ENCODE measurements at places on chromosomes 4 and X.

GRCh38 chr4:153651116-153651515 lies 33.0 kb upstream of the TLR2 start:
- DNase-seq: no peak

- no peak for DNase-seq
These were observed 30.7 kb downstream of the HMX1 start for GRCh38 chr4:8840816-8841455.

DNA sequence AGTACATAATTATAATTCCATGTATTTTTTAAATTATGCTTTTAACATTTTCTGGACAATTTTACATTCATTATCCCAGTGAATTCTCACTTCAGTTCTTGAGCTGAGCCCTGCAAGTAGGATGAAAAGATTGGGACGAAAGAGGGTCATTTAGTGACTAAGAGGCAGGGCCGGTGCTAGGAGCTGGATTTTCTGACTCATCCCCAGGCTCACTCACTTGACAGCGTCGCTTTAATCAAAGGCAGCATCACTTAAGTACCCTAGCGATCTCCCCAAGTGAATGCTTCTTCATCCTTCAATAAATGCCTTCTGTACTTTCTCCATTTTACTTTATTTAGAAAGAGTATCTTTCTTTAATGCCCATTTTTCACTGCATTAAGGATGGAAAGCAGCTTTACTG lies 263.6 kb downstream of the HS3ST1 start:
- no peak for DNase-seq

DNA sequence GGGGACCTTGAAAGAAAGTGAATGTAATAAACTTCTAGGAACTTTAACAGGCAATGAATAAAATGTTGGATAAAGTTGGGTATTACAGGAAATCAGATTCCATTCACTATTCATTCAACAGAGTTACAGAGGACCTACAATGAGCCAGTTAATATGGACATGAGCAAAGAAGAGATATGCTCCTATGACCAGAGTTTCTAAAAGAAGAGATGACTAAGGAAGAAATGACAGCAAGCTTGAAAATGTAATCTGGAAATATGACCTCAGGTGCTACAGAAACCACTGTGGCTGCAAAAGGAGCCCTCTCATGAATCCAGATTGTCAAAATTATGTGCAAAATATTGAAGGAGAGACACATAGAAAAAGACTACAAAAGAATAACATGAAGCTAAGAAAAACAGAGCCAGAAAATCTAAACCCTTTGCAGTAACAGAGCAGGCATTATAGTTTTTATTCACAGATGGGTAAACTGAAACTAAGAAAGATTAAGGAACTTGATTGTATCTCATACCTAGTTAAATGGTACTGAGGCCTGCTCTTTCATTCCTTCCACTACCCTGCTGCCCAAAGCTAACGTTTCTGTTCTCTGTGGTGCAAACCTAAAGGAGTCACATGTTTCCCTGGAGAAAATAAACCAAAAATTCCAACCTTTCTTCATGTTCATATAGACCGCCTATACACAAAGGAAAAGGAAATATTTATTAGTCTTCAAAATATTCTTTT lies 378.3 kb downstream of the GBA3 start:
- DNase-seq: no peak

DNA sequence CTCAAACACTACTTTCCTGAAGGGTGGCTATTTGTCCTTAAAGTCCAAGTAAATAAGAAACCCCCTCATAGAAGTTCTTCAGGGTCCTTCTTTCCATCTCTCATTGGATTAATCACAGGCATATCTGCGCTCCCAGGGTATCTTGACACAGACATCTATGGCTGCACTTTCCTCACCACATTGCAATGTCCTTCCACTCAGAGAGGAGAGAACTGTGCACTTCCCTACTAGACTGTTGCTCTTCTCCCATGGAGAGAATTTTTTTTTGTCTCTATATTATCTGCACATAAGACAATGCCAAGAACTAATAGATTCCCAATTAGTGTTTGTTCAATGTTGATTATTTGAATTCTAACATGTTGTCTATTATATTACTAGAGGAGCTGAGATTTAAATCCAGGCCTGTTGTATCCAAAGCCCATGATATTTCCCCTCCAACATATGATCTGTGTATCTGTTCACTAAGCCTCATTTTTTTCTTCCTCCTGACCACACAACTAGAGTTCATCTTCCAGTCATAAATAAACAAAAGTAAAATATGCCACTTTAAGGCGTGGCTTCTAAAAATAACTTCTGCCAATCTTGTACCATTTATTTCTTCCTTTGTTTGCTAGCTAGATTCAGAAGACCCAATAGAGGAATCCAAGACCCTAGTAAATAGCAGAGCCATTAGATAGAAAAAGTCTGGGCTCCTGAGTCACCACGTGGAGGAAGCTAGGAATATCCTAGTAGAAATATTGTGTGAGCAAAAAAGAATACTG lies 61.5 kb upstream of the FAM241A start:
- no peak for DNase-seq
